ENCODE measurements at places on chromosomes 7 and 10. TPM values are rescaled to one million over a fixed set of nuclear protein-coding genes. Genes with fewer than 3 reads are reported as not detected.

The WDFY4 gene
- 5.7 TPM for total RNA-seq

- DNase-seq = no peak
These were observed 42.3 kb downstream of the ATAD1 start for GRCh38 chr10:87775766-87776165.

DNA sequence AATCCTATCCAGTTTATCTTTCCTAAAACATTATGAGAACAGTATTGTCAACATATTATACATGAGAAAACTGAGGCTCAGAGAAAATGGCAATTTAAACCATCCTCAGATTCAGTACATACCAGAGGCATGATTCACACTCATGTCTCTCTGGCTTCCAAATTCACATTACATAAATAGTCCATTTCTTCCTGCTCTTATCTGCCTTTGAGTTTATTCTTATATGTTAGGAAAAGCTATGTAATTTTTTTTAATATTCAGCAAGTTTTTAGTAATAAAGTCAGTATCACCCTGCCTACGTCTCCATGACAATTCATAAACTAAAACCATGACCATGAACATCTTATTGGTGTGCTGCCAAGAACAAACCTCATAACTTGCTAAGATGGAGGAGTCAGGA is 1260.2 kb upstream of the SORCS1 start:
- no peak for DNase-seq

- no peak for DNase-seq
These were observed 2.1 kb downstream of the GRM3 start for GRCh38 chr7:86645676-86646276.

GRCh38 chr7:156305351-156305750 is 335.2 kb upstream of the RNF32 start:
- peak; percentile 46 for DNase-seq

DNA sequence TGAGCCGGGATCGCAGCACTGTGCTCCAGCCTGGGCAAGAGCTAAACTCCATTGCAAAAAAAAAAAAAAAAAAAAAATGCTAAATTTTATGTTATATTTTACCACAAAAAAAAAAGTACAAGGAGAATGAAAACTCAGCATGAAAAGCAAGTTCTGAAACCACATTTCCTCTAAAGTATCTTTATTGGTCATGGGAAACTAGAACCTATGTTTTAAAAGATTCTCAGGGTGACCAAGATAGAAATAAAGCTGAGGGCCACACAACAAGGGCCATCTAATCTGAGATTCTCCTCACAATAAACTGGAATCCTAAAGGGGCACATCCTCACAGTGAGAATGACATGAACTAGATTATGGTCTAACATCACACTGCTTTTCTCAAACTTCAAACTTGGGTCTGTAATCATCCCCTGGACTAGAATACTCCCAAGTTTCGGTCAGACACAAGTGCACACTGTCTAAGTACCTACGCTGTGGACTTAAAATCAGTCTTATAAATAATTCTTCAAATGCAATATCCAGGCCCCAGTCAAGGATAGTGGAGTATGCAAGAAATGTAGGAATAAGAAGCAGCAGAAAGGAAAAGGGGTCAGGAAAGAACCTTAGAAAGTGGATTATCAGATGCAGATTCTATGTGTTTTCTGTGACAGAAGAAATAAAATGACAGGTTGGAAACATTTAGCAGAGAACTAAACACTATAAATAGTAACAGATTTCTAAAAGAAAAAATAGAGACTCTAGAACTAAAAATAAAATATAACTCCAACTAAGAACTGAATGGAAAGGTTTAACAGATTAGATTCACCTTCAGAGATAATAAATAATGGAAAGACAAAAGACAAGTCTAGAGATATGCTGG is 49.9 kb downstream of the COA1 start:
- no peak for DNase-seq

GRCh38 chr10:77162697-77163096 is 474.9 kb downstream of the KCNMA1 start:
- no peak for DNase-seq

The C1QL3 gene
- not detected for total RNA-seq

GRCh38 chr10:76122056-76122455 is 690.6 kb downstream of the LRMDA start:
- no peak for DNase-seq

DNA sequence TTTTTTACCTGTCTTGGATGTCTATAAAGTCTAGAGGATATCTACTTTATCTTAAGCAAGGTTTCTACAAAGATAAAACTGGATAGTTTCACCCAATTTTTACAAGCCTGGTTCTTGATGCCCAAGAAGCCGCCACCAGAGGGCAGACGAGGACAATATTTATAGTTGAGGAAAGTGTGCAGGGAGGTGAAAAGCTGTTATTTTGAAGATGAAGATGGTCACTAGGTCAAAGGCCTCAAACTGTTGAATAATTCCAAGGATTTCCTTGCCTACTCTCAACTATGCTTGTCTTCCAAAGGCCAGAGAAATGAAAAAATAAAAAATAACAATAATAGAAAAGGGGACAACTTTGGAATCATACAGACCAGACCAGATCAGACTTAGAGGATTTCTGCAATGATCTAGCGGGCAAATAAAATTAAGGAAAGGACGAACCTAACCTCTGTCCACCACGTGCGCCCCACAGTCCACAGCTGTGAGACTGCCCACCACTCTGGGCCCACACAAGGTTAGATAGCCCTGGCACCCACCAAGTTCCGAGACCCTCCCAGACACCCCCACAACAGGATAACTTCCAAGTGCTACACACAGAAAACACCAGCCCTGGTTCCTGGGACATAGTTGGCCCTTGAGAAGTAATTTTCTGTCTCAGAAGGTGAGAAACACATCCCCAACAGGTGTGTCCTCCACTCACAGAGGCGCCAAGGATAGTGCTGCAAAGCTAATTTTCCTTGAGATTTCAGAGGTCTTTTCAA is 2.8 kb downstream of the PKD1L1 start:
- peak; percentile 90 for DNase-seq

DNA sequence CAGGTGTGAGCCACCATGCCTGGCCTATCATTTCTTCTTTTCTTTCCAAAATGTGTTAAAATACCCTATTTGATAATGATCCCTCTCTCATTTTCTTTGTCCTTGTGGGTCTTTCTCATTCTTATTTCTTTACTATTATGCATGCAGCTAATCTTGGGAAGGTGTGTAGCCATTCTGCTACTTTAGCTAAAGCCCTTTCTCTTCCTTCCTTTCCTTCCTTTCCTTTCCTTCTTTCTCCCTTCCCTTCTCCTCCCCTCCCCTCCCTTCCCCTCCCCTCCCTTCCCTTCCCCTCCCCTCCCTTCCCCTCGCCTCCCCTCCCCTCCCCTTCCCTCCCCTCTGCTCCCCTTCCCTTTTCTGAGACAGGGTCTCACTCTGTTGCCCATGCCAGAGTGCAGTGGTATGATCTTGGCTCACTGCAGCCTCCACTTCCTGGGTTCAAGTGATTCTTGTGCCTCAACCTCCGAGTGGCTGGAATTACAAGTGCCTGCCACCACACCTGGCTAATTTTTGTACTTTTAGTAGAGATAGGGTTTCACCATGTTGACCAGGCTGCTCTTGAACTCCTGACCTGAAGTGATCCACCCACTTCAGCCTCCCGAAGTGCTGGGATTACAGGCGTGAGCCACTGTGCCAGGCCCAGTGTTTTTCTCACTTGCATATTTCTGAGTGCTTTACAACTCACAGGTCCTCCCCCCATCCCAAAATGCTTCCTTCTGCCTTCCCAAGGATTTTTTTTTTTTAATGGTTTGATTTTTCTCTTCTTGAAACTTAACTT is 42.3 kb downstream of the HIP1 start:
- no peak for DNase-seq

- no peak for DNase-seq
These were observed 195.6 kb downstream of the SUGCT start for GRCh38 chr7:40330408-40330807.

DNA sequence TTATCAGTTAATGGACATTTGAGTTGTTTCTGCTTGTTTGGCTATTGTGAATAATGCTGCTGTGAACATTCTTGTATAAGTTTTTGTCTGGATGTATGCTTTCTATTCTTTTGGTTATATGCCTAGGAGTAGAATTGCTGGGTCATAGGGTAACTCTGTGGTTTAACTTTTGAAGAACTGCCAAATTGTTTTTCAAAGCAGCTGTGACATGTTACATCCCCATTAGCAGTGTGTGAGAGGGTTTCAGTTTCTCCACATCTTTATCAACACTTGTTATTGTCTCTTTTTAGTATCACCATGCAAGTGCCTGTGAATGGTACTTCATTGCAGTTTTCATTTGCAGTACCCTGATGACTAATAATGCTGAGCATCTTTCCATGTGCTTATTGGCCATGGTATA is 2.1 kb upstream of the NDUFB8 start:
- no peak for DNase-seq

The MAGI2 gene
- 8.0 TPM for total RNA-seq

DNA sequence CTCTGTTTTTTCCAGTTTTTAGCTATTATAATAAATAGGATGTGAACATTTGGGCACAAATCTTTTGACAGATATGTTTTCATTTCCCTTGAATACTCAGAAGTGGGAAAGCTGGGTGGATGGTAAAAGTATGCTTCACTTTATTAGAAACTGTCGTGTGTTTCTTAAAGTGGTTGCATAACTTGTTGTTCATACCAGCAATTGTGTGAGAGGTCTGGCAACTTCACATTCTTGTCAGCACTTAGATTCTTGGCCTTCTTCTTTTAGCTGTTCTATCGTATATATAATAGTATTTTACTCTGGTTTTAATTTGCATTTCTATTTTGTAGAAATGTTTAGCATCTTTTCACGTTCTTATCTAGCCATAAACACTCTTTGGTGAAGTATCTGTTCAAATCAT is 894.4 kb downstream of the KCNMA1 start:
- no peak for DNase-seq

DNA sequence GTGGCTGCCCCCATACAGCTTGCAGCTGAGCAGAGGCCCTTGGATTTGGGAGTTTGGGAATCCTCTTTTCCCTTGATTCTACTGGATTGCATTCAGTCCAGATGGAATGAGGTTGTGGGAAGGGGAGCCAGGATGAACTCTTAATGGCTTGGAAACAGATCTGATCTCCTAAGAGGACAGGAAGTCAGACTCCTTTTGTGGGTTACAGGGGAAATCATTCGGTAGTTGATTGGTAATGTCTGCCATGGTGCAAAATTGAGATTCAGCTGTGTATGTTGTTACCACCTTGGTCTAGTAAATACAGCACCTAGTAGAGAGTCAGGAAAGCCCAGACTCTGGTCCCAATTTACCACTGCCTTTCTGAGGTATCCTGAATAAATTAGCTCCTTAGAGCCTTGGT is 144.2 kb upstream of the TNRC18 start:
- DNase-seq = no peak

DNA sequence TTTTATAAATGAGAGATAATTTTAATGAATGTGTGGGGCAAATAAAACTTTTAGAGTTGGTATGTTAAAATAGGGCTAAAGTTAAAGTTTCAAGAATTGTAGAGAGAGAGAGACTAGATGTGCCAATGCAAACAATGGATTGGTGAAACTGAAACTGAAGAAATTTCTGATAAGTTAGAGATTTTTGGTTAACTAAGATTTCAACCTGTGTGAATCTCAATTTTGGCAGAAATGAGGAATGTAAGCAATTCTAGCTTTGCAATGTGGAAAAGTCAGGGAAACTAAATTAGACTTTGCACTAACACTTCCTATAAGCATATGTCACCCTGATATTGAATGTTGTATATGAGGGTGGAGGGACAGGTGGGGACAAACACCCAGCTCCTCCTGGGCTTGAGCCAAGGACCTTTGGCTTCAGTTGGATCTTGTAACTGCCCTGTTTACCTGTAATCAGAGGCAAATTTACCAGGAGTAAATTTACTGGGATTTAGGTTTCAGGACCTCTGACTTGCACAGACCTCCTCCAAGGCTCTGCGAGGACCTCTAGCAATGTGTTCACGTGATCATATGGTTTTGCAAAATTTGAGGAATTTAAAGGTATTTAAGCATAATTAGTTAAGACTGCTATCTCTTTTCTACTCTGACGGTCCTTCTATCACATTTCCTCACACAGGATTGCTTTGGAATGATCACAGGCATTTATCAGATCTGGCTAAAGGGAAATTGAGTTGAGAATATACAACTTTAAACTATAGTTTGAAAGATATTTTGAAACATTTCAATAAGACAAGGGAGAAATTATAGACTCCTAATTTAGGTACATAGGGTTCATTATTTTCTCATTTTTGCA is 33.1 kb upstream of the RPA3 start:
- no peak for DNase-seq

GRCh38 chr7:22190736-22191135 is 166.2 kb downstream of the RAPGEF5 start:
- no peak for DNase-seq

The LRRC18 gene
- total RNA-seq = not detected

The TMEM184A gene
- 22.1 TPM for total RNA-seq

DNA sequence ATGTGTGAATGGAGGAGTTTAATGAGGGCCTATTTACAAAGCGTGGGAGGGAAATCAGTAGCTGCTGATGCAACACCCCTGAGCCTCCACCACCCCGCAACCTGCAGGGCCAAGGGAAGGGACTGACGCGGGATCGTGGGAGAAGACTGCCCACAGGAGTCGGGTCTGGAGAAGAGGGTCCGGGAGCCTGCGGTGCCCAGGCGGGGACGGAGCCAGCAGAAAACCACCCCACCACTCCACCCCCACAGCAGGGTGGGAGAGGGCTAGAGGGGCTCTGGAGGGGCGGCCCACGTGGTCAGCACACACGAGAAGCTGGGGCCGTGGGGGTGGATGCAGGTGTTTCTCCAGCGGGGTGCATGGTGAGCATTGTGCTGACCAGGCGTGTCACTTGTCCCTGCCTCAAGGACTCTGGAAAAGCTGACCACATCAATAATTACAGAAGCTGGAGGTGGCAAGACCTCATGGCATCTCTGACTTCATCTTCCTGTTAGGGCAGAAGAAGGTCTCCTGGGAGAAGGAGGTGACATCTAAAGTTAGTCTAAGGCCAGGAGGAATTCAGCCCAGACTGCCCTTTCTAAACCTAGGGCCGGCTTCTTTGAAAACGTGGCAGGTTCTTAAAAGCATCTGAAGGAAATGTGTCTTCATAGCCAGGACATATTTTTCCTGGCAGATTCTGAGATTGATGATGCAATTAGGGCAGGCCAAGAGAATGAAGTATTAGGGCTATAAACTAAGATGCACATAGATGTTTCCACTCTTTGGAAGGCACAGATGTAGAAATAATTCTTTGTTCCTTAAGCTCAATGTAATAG is 150.9 kb downstream of the RGS10 start:
- peak; percentile 37 for DNase-seq

- no peak for DNase-seq
These were observed 47.2 kb upstream of the KLF6 start for GRCh38 chr10:3832022-3832786.

The CLDN3 gene
- total RNA-seq = 9.9 TPM

The FAM131B gene
- 1.5 TPM for total RNA-seq

GRCh38 chr10:129397198-129397974 is 69.7 kb upstream of the MGMT start:
- no peak for DNase-seq

Data from tongue (tissue), 3 donors.